ENCODE measurements at places on chromosomes 2 and 18. TPM values are rescaled to one million over a fixed set of nuclear protein-coding genes. Genes with fewer than 3 reads are reported as not detected.

Gene DNAJC5G
- 0.59 TPM for total RNA-seq

DNA sequence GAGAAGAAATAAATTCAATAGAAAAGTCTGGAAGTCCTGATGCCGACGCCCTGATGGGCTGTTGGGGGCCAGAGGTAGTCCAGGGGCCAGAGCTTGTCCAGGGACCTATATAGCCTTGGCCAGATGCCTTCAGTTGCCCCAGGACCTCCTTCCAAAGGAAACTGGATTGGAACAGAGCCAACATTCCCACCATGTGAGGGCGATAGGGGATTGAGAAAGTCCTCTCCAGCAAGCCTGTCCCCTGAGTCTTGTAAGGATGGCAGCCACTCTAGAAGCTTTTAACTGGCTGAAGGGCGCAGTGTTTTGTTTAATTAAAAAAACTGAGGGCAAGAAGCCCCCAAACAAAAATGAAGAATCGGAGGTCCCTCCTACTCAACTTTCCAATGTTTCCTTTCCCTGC is 54.9 kb upstream of the CDCA7 start:
- H3K4me1 ChIP-seq, result no peaks in the 10 kb centered on the region
- no peak overlapping the region for H3K4me3 ChIP-seq
- no peaks in the 10 kb centered on the region for H3K27me3 ChIP-seq

Gene GALNT5
- total RNA-seq, result 0.20 TPM

Gene ADCYAP1
- total RNA-seq, result 2.6 TPM

DNA sequence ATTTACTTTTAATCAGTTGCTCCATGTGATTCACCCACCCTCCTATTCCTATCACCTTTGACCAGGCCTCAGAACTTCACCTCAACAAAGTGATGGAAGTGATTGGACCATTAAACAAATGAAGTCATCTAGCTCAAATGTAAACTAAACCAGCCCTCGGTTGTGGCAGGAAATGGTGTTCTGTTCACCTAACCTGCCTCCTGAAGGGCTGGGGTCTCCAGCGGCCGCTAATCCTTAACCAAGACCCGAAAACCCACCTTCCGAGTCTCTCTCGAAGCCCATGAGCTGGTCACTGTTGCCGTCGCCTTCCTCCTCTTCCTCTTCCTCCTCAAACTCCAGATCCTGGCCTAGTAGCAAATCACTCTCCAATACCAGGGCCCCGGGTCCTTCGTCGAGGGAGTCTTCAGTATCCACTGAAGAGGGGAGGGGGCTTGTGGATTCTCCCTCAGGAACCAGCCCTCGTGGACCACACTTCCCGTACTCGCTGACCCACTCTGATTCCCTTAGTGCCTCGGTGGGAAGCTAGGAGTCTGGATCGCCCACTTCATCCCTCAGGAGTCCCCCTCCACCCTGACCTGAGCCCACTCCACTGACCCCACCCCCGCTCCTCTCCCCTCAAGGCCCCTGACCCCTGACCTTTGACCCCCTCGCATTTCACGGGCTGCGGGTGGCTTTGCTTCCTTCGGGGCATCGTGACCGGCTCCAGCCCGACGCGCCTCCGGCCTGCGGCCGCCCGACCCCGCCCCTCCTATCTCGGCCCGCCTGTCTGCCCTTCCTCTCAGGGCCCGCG is 503 bp downstream of the ZNF513 start:
- peak overlapping the region; percentile 60 for H3K4me3 ChIP-seq
- peak; percentile 70 for DNase-seq
- H3K27ac ChIP-seq, result peak overlapping the region; percentile 93
- no peaks in the 10 kb centered on the region for H3K27me3 ChIP-seq

DNA sequence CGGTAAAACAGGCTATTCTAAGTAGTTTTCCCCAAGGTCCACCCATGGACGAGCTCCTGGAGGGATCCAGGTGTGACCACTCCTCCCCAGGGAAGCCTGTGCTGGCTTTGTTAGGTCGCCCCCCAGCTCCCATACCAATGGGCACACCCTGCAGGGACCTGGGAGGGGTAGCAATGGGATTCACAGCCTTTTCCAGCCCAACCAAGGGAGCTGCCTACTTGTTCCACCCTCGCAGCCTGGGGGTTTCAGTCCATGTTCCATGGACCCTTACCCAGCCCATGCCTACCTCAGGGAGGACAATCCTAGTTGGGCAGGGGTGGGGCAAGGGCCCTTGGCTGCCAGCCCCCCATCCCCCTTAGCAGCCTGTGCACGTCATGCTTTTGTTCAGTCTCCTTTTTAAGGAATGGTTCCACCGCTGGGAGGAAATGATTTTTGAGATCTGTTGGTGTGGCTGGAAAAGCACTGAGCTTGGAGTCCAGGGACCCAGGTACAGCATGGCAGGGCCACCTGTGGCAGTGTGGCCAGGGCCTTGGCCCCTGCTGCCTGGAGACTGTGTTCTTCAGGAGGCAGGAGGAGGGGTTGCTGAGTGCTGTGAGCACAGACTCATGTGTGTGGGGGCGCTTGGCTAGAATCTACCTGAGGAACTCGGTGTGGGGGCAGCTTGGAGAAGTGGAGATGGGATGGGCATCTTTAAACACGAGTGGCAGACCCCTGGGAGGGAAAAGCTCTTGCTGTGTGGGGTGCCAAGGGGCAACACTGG is 166.8 kb downstream of the TWIST2 start:
- no peaks in the 10 kb centered on the region for H3K4me1 ChIP-seq
- H3K27me3 ChIP-seq, result no peaks in the 10 kb centered on the region
- no peak for DNase-seq
- no peaks in the 10 kb centered on the region for H3K36me3 ChIP-seq

Gene IL1F10
- total RNA-seq, result not detected

DNA sequence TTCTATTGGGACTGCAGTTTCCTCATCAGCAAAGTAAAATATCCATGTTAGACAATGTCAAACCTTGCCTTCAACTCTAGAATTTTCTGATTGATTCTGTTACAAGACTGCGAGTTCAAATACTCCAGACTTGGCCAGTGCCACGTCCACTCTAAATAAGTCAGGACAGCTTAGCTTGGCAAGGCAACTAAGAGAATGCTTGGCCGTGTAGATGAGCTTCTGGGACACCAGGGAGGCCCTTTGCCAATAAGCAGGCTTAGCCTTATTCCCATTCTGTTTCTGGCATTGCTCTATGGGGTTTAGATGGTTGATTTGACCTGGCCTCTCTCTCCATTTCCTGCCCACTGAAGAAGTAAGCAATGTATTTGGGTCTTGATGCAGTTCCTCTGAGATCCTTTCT is 218.1 kb upstream of the SIX2 start:
- H3K27ac ChIP-seq, result no peak overlapping the region
- H3K27me3 ChIP-seq, result no peaks in the 10 kb centered on the region
- no peak overlapping the region for H3K4me3 ChIP-seq
- H3K4me1 ChIP-seq, result no peaks in the 10 kb centered on the region
- DNase-seq, result no peak

GRCh38 chr2:70988151-70988550 is 6.5 kb downstream of the TEX261 start:
- no peaks in the 10 kb centered on the region for H3K27me3 ChIP-seq
- peaks cover 54% of the 10 kb centered on the region for H3K36me3 ChIP-seq
- no peak overlapping the region for H3K27ac ChIP-seq
- DNase-seq, result peak; percentile 58
- H3K4me3 ChIP-seq, result no peak overlapping the region

DNA sequence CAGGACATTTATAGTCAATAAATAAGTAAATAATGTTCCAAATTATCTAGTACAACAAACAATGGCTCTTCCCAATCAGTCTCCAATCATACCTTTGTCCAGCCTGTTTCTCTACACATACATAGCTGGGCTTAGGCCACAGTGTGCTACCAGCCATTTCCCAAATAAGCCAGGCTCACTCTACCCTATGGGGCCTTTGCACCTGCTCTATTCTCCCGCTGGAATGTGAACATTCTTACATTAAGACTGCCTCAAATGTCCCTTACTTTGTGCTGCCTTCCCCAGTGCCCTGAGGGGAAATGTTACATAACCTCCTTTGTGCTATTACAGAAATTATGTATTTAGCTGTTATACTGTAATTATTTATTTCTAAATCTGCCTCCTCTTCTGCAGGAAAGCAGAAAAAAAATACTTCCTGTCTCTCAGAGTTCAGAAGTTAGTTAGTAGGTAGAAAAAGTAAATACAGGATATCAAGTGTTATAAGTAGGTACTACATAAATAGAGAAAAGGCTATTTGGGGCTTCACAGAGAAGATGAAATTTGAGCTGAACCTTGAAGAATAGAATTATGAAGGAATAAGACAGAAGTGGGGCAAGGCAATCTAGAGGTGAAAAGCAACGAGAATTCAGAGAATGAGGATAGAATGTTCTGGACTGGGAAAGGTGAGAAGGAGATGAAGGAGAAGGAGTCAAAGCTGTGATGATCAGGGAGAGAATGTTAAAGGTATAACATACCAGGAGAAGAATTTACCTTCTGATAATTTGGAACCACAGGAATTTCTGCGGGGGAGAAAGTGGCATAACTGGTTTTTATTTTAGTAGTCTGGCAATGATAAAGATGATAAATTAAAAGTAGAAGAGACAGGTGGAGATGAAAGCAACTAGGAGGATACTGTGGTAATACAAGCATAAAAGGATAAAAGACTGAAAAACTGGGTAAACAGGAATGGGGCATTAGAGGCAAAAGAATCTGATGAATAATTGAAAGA is 37.0 kb downstream of the ROCK1 start:
- H3K36me3 ChIP-seq, result no peaks in the 10 kb centered on the region
- H3K4me3 ChIP-seq, result no peak overlapping the region
- DNase-seq, result no peak

All from right atrium auricular region (tissue), 2 donors.